NT2/D1 (cell line): ENCODE measurements at places on chromosomes 3 and 15.

GRCh38 chr3:193843474-193844301, 250.7 kb downstream of the OPA1 start:
- no peak for DNase-seq

DNA sequence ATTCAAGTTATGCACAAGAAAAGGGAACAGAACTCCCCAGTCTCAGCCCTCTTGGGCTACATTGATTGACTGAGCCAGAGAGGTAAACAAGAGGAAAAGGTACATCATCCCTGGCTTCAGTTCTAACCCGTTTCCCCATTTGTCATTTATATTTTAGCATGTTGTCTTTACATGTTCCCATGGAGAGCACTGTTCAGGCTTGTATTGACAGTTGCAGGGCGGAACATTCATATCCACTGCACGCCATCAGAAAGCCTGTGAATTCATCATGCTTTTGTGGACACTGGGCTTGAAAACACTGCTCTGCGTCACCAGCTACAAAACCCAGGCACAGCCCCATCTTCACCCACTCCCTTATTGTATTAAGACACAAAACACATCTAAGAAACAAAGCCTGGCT, 240.9 kb upstream of the EIF1B start:
- no peak for DNase-seq

DNA sequence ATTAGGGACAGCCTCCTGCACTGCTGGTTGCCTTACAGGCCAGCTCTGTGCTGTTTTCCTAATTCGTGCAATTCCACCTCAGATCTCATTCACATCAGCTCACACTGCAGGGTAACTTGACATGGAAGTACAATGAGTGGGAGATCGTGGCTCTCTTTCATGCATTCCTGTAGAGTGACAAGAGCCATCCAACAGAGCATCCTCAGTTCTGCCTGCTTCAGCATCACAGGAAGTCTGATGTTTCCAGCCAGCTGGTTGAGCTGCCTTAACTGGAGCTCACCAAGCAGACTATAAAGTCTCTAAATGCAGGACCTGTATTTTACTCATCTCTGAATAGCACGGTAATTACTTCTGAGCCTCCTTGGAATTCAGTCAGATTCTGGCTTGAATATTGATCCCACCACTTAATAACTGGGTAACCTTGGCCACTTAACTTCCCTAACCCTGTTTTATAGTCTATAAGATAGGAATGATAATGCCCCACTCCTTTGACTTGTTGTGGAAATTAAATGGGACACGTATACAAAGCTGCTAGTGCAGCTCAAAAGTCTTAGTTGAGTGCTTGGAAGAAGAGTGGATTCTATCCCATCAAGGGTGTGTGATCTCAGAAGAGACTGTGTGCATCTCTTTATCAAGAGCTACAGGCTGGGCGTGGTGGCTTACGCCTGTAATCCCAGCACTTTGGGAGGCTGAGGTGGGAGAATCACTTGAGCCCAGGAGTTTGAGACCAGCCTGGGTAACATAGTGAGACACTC, 1.4 kb upstream of the DIS3L start:
- no peak for DNase-seq

GRCh38 chr15:72227192-72227586, 3.8 kb downstream of the PKM start:
- DNase-seq = no peak

GRCh38 chr15:74540161-74540760, 759 bp upstream of the ARID3B start:
- no peak for DNase-seq

DNA sequence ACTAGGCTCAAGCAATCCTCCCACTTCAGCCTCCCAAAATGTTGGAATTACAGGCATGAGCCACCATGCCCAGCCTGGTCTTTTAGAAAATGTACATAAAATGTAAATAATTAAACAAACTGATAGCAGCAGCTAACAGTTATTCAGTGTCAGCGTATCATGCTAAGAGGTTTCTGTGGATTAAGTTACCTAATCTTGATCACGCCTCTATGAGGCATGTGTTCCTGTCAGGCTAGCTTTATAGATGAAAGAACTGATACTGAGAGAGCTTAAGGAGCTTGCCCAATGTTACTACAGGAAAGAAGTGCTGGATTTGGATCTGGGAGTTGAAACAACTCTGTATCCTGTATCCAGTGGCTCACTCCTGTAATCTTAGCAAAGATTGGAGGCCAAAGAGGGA, 11.2 kb upstream of the MST1R start:
- DNase-seq = no peak

DNA sequence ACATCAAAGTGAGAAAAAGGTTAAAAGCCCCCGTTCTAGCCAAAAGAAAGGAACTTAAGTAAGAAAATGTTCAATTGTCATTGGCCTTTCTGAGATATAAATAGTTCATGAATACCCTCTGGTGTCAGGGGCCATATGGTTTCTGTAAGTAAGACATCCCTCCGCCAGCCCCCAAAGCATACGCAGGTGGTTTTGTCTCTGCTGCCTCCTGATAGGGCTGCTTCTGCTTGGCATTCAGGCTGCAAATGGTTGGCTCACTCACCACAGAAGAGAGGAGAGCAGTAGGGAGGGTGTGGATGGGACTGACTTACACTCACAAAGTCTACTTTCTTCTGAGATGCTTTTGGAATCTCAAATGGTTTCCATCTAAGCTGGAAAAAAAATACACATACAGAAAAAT, 29.8 kb downstream of the HGD start:
- no peak for DNase-seq

DNA sequence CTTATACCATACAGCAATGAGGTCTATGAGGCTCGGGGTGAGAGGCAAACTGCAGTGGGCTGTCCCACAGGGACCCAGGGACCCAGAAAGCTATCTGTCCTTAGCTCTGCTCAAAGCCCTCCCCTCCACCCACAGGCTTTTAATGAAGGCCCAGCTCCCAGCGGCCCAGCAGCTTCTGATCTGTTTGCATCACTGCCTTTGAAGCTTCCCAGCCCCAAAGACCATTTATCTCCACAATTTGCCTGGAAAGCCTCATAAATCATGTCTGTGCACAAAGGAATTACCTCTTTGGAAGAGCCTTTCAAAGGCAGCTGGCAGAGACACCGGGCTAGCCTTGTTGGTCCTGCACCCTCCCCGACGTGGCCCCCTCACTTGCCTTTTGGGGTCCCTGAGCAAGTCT, 123.9 kb downstream of the RAB11A start:
- no peak for DNase-seq

DNA sequence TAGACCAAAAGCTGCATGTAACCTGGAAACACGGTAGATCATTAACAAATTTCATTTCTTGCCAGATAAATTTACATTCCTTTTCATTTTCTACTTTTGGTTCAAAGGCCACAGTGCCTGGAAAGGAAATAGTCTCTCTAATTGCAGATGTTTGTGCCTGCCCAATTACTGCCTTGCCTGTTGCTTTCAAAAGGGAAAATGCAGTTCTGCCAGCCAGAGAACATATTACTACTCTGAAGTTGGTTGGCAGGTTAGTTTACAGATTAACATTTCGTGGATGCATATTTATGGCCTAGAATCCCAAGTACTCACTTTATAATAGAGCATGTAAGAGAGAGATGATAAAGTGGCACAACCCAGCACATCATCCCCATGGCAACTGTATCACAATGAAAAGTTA, 124.3 kb upstream of the LRRC3B start:
- no peak for DNase-seq

DNA sequence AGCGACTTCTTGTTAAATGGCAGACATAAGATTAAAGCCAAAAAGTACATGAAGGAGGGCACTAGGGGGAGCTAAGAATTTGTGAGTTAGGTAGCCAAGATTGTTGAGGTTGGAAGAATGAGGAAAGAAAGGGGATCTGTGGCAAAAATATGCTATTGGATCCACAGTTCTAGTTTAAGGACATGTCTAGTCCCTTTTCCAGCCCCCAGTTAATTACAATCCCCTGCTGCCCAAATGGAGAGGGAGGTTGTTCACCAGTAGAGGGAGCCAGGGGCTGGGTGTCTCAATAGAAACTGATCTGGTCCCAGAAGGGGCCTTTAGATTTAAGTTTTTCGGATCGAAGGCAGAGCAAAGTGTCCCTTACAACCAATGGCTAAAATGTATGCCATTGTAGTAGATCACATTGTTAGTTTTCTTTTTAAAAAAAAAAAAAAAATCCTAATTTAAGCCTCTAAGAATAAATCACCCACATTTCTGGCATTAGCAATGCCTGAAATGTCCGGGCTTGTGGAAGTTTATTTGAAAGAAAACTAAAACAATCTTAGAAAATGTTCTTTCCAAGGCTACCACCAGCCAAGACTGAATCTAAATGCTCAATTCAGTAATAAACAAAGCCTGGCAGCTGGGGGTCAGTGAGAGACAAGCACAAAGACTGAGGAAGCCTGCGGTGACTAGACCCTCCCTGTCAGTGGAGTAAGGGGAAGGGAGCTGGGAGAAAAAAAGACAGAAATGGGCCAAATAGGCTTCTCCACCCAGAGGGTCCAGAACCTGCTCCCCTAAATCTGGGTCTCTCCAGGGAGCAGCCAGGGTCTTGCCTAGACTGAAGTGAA, 7.1 kb downstream of the COL8A1 start:
- peak; percentile 32 for DNase-seq

- DNase-seq = no peak
These were observed 145.5 kb upstream of the TPM1 start for GRCh38 chr15:62896969-62897486.

DNA sequence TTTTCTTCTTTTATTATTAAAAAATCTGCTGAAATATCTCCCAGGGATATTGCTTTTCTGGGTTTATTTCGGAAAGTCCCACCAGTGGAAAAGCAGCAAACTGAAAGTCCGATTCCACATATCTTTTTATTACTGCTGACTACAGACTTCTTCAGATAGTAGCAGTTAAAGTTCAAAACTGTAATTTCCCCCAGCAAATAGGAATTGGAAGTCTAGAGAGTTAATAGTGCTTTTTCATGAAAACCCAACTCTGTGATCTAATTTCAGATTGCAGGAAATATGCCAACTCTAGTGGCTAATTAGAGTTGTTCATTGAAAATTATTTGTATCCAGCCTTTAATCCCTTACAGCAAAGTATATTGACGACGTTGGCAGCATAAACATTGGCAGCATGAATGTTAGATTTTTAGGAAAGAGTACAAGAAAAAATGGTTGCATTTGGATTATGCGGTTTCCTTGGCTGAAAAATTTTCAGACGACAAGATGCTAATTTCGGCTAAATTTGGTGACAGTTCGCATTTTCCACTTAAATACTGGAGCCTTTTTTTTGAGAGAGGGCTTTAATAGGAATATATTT, 472.9 kb upstream of the CBLB start:
- no peak for DNase-seq

GRCh38 chr3:188106887-188107830, 46.8 kb upstream of the LPP start:
- DNase-seq = peak; percentile 35

- no peak for DNase-seq
These were observed 595.6 kb downstream of the ROBO1 start for GRCh38 chr3:79172241-79172640.

- no peak for DNase-seq
These were observed 80.5 kb upstream of the SLC24A5 start for GRCh38 chr15:48040166-48040817.

GRCh38 chr3:69108811-69109210, 13.6 kb downstream of the LMOD3 start:
- DNase-seq = no peak

DNA sequence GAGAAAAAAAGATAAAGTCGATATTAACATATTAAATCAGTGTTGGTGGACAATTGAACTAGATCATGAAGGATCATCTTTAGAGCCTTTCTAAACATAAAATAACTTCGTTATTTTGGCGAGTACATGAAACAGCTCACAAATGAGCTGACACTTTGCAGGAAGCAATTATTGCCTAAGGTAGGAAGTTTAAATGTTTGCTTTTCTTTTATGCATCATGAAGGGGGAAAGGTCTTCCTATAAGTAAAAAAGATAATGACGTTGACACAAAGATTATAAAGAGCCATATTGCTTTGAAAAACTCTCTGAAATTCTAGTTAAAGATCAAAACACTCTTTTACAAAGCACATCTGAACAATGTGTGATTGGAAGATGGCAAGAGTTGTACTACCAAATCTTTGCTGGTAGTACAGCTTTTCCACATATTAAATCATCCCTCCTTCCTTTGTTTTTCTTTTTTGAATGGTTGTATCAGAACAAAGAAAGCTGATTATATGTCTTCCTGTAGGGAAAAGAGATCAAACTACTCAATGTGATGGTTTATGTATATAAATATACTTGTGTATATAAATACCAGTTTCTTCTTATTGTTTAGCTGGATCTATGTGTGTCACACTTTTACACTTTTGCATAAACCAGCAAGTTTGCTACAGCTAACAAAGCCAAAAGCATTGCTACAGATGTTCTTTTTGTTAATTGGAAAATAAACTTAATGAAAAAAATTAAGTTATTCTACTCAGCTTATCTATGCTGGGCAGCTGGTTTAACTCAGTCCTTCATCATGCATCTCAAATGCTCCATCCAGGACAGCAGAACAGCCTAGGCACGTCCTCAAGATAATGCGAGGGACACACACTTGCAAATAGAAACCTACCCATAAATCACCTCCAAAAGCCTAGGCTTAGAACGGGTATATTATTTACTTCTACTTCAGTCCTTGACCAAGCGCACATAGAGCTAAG, 850.8 kb upstream of the ROBO1 start:
- no peak for DNase-seq

GRCh38 chr15:31458596-31459399, 132.2 kb downstream of the KLF13 start:
- DNase-seq = no peak

GRCh38 chr3:123130079-123130750, 63.4 kb downstream of the PDIA5 start:
- DNase-seq = no peak

- no peak for DNase-seq
These were observed 40.5 kb upstream of the CCR4 start for GRCh38 chr3:32910954-32911353.

- no peak for DNase-seq
These were observed 228.5 kb downstream of the UNC13C start for GRCh38 chr15:54206586-54207321.

DNA sequence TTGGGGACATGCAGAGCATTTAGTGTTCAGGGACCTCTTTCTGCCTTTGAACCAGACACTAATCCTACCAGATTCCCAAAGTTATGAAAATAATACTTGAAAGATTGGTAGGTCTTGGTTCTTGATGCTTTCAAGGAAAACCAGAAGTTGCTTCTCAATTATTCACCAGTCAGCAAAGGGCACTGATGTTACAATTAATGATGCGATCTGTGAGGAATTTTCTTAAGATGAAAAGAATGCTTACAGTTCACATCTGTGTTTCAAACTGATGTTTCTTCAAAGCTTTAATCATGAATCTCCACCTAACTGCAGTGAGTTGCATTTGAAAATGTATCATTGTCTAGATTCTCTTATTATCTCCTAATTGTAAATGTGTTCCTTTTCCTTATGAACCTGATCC, 161.0 kb downstream of the NAALADL2 start:
- no peak for DNase-seq

GRCh38 chr3:136982033-136982432, 24.2 kb downstream of the IL20RB start:
- no peak for DNase-seq

GRCh38 chr3:5874931-5875341, 687.4 kb downstream of the EDEM1 start:
- DNase-seq = no peak

GRCh38 chr15:67579164-67579563, 36.7 kb downstream of the MAP2K5 start:
- no peak for DNase-seq
